Body of pancreas (tissue), 4 donors: ENCODE measurements at places on chromosomes 1 and 21. TPM values are rescaled to one million over a fixed set of nuclear protein-coding genes. Genes with fewer than 3 reads are reported as not detected.

The PGLYRP3 gene
- total RNA-seq: not detected

The ITLN2 gene
- total RNA-seq: not detected

The VSIG8 gene
- total RNA-seq: not detected

The SZRD1 gene
- total RNA-seq: 26.4 TPM

The NTRK1 gene
- not detected for total RNA-seq

The LCE2D gene
- not detected for total RNA-seq

The FCRL6 gene
- total RNA-seq: not detected

The PPIAL4G gene
- total RNA-seq: not detected

The ZSWIM5 gene
- total RNA-seq: 3.6 TPM

The PLPPR4 gene
- not detected for total RNA-seq

The ST6GALNAC5 gene
- 2.6 TPM for total RNA-seq

The TPTE gene
- not detected for total RNA-seq

DNA sequence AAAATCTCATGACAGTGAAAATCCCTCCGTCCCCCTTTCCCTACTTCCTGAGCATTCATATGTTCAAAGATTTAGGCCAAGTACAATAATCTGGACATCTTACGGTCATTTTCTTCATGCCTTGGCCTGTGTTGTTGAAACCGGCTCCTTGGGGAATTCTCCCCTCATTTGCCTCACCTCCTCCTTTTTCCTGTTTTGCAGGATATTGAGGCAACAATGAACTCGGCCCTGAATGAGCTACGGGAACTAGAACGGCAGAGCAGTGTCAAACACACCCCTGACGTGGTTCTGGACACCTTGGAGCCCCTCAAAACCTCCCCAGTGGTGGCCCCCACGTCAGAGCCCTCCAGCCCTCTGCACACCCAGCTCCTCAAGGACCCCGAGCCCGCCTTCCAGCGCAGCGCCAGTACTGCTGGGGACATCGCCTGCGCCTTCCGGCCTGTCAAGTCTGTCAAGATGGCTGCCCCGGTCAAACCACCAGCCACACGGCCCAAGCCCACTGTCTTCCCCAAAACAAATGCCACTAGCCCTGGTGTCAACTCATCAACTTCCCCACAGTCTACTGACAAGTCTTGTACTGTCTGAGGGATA is 9.3 kb upstream of the IKBKE start:
- no peak for DNase-seq

GRCh38 chr1:61130338-61131000 is 48.1 kb downstream of the NFIA start:
- DNase-seq: no peak

DNA sequence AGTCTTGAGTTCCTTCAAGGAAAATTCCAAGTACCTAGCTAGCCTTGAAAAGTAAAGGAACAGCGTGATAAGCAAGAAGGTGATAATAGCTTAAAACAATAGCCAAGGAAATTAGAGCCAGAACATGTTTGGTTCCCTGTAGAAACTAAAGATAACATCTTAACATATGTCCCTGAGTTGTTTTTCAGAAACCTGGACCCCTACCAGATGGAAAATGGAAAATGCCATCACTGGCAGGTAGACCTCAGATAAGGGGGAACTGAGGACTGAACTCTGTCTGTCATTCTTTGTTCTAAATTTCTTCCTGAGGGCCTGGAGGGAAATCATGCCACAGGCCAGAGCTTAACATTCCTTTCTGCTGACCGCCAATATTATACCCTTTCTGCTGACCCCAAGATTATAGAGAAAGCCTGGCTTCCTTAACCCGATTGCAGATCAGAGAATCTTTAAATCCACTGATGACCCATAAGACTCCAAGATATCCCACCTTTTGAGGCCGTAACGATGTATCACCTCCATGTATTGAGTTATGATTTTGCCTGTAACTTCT is 23.4 kb downstream of the CNIH3 start:
- DNase-seq: no peak

DNA sequence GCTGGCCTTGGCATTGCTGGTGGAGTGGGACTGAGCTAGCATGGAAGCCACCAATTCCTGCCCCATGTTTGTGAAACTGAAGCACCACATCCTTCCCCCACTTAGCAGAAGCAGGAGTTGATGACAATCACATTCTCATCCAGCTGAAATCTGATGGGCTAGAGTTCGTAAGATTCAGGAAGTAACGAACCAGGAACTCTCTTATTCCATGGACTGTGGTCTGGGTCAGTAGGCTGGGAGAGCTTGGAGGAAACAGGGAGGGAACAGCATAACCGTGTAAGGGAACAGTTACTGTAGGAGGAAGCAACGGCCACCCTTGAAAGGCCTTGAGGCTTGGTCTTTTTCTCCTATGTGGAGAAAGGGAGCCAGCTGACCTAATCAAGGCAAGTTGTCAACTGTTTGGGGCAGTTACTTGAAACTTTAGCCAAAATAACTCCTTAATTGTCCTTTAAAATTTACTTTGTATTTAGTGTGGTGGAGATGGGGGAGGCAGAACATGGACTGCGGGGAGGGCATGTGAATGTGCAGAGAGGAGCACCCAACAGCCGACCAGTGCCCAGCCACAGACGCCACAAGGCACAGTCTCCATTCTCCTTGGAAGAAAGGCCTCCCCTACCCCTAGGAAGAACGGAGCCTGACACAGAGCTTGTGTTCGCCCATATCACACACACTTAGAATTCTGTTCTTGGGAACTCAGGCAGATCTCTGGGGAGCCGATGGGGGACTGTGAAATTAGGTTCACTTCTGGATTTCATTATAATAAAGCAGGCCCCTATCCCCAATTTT is 2.0 kb upstream of the COQ8A start:
- DNase-seq: no peak

DNA sequence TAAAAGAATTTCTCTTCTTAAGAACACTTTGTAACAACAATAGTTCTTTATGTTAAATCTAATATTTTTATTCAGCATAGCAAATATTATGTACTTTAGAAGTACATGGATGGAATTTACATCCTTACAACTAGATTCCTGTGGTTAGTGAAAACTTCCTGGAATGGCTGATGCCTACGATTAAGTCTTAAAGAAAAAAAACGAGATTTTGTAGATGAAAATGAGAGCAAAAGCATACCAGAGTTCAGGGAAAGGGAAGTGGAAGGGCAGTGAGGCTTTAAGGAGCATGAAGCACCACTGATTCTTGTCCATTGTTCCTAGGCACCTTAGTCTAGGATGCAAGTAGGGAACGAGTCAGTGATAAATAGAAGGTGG is 26.7 kb downstream of the CFH start:
- DNase-seq: no peak

- no peak for DNase-seq
Observed at GRCh38 chr21:39377444-39378050, 28.7 kb upstream of the HMGN1 start.

GRCh38 chr1:52139817-52140540 is 1.9 kb upstream of the ZFYVE9 start:
- DNase-seq: no peak

- DNase-seq: no peak
Observed at GRCh38 chr1:221840511-221841243, 98.8 kb upstream of the DUSP10 start.

GRCh38 chr1:37629008-37629407 is 5.7 kb downstream of the RSPO1 start:
- no peak for DNase-seq

GRCh38 chr1:243916160-243916559 is 66.1 kb upstream of the AKT3 start:
- DNase-seq: no peak

GRCh38 chr1:239368436-239369109 is 17.8 kb upstream of the CHRM3 start:
- peak; percentile 64 for DNase-seq

DNA sequence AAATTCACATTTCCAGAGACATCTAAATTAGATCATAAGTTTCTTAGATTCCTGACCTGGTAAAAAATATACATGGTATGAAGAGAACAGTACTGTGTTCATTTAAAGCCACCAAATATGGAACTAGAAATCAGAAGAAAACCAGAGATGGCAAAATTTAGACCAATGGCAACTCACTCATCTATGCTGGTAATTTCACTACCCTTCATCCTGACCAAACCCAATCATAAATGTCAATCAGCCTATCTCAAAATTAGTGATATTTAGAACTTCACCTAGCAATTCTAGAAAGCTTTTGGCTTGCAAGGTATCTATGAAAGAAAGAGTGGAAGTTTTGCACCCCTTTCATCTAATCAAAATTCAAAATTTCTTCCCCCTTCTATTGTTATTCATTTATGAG is 107.7 kb downstream of the NIBAN1 start:
- DNase-seq: no peak

DNA sequence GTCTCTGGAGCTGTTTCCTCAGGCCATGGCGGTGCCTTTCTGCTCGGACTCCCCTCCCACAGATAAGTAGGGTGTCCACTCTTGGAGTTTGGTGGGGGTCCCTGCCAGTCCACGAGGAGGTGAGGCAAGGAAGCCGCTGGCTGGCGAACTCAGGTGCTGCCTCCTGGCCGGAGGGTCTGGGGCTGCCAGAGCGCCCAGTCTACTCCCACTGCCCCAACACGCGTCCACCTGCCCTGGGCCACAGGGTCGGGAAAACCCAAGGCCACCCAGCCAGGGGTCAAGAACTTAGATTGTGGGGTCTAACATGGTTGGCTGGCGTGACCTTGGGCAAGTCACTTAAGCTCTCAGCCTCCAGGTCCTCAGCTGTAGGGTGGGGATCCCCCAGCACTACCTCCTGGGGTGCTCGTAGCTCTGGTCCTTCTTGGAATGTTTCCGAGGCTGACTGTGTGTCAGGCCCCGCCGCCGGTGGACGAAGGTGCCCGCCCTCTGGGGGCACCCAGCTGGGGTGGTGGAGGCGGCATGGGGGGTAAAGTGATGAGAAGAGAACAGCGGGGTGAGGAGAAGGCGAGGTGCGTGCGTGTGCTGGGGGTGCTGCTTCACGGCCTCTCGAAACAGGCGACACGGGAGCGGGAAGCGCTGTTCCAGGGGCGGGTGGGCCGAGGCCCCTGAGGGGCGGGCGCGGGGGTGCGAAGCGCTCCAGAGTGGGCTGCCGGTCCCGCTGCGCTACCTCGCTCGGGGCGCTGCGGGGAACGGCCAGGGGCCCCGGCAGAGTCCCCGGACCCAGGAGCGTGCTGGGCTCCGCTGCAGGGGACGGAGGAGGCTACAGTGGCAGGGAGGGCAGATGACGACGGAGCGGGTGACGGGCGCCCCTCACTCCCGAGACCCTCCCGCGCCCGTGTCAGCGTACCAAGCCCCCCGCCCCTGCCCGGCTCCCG is 1.2 kb downstream of the SH2D5 start:
- DNase-seq: no peak

- peak; percentile 39 for DNase-seq
Observed at GRCh38 chr1:1374589-1374928, 448 bp downstream of the AURKAIP1 start.

DNA sequence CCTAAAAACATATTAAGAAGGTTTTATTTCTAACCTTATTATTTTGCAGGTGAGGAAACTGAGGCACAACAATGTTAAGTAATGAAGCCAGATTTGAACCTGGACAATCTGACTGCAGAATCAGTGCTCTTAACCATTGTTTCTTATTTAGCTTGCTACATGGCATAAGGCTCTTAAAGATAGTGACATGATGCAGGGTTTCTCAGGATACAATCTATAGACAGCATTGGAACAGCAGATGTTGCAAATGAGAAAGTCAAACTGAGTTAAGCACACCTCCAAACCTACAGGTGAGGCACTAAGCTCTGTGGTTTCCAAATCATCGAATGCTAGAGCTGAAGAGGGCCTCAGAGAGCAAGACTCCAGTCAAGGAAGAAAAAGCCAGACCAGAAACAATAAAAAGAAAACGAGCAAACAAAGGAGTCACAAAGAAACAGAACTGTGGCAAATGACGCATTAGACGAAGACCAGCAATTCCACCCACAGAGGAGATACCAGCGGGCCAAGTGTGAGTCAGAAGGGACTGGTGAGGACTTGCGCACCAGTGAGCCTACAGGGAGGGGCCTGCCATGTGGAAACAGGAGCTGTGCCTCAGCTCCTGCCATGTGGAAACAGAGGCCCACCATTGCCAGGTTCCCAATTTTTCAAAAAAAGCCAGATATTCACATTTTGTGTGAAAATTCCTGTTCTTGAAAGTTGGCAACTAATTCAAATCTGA is 14.4 kb downstream of the CD58 start:
- DNase-seq: no peak

DNA sequence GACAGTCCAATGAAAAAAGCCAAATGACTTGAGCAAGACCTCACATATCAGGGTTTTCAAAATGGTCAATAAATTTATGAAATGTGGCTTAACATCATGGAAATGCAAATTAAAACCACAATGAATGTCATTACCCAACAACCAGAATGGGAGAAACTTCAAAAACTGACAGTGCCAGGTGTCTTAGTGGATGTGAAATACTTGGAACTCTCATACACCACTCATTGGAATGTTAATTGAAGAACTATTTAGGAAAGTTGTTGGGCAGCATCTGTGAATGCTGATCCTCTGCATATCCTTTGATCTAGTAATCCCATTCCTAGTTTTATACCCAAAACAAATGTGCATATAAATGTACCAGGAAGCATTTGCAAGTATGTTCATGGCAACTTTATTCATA is 19.2 kb upstream of the BACH1 start:
- DNase-seq: no peak

GRCh38 chr1:98688110-98688739 is 26.7 kb downstream of the SNX7 start:
- DNase-seq: no peak

- DNase-seq: no peak
Observed at GRCh38 chr1:227926216-227926791, 21.4 kb downstream of the WNT9A start.

DNA sequence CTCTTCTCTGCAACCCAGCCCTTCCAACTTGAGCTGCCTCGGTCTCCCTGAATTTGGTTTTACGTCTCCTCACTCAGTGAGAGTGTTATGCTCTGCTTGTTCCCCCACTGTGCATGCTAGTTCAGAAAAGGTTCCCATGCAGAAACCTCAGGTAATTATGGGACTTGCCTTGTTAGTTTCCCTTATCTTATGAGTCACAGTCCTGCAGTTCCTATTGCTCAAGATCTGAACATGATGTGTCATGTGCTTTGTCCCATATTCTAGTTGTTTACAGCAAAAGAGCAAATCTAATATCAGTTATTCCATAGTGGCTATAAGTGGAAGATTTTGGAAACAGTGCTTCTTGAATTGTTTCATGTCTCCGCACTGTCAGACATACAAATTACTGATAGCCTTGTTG is 74.4 kb downstream of the DUSP10 start:
- DNase-seq: peak; percentile 21

GRCh38 chr1:119968068-119968492 is 71.8 kb upstream of the ADAM30 start:
- peak; percentile 79 for DNase-seq

DNA sequence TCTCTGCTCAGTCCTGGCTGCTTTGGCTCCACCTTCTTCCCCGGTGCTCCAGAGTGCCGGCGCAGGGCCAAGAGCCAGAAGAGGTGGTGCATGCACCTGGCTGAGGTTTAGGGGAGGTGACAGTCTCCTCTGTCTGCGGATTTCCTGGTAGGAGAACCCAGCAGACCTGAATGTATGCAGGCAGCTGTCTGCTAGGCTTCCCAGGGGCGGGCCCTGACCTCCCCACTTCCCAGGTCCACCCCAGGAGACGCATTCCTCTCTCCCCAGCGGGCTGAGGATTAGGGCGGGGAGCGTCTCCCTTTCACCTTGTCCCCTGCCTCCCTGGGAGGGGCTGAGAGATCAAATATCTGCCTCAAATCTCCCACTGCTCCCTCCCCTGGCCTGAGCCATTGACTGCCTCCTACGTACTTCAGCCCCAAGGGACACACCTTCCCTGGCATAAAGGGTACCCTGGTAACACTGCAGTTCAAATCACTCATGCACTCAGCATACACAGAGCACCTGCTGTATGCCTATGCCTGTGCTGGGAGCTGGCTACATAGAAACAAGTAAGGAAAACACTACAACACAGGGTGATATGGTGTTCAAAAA is 27.5 kb downstream of the DMBX1 start:
- DNase-seq: peak; percentile 92
